GM04504 (cell line): ENCODE measurements at places on chromosomes 6 and 20.

- no peak for DNase-seq
Observed at GRCh38 chr6:104579310-104579863, 280.3 kb downstream of the HACE1 start.

DNA sequence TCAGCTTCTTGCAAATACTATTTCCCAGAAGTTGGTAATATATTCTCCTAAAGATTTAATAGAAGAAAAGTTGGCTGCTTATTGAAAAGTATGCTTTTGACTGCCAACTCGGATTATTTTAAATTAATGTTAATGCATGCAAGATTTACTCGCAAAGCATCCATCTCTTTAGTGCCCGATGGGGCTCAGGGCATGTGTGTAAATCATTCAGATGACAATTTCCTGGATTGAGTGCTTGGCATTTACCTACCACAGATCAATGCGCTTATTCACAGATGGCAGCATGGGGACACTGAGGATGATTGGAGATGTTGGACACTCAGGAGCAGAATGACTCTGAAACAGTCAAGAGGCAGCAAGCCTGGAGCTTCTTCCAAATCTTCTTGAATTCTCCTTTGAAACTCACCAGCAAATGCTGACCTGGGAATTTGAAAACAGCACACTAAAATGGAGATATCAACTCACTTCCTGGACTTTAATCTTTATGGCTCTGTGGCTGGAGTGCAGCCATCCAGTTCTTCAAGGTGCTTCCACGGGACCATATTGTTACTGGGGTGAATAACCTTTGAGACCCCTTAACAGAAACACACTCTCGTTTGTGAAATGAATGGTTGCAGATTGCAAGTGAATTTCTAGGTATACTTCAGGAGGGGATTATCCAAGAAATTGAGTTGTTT lies 34.1 kb upstream of the TIAM2 start:
- no peak for DNase-seq

DNA sequence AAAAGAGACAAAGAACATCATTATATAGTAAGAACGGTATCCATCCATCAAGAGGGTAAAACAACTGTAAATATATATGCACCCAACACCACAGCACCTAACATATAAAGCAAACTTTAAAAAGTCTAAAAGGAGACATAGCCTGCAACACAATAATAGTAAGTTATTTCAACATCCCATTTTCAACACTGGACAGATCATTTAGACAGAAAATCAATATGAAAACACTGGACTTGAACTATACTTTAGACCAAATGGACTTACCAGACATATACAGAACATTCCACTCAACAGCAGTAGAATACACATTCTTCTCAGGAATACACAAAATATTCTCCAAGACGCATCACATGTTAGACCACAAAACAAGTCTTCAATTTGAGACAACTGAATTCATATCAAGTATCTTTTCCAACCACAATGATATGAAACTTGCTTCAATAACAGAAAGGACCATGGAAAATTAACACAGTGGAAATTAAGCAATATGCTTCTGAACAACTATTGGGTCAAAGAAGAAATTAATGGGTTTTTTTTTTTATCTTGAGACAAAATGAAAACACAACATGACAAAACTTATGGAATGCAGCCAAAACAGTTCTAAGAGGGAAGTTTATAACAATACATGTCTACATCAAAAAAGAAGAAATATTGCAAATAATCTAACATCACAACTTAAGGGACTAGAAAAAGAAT lies 23.9 kb upstream of the ASF1A start:
- DNase-seq, result no peak

DNA sequence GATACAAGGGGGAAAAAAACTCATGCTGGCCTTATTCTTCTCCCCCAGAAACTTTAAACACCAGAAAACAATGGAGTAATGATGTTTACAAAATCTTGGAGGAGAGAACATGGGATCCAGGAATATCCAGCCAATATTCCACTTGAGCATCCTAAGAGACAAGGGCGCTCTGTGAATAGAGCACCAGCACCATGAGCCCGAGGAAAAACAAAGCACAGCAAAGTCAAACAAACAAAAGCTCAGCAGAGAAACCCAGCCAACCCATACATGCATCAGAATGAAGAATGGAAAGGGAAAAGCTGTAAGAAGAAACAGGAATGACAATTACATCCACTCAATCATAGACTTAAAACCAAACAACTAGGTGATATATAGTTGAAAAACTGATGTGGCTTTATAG lies 4.6 kb upstream of the NAA20 start:
- DNase-seq, result no peak

DNA sequence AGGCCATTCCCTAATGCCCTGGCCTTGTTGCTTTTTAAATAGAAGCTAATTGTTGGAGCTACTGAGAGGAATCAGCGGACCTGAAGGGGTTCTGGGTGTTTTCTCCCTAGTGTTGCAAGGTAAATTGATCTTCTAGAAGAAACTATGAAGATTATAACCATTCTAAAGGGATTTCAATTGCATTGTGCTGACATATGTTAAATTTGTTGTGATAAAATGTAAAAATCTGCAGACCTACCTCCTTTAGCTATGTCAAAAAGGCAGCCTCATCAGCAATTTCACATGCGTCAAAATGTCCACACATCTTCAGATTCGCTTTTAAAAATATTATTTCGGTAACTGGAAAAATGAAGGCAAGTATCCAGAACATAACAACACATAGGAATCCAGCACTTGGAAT lies 44.4 kb downstream of the IYD start:
- no peak for DNase-seq

DNA sequence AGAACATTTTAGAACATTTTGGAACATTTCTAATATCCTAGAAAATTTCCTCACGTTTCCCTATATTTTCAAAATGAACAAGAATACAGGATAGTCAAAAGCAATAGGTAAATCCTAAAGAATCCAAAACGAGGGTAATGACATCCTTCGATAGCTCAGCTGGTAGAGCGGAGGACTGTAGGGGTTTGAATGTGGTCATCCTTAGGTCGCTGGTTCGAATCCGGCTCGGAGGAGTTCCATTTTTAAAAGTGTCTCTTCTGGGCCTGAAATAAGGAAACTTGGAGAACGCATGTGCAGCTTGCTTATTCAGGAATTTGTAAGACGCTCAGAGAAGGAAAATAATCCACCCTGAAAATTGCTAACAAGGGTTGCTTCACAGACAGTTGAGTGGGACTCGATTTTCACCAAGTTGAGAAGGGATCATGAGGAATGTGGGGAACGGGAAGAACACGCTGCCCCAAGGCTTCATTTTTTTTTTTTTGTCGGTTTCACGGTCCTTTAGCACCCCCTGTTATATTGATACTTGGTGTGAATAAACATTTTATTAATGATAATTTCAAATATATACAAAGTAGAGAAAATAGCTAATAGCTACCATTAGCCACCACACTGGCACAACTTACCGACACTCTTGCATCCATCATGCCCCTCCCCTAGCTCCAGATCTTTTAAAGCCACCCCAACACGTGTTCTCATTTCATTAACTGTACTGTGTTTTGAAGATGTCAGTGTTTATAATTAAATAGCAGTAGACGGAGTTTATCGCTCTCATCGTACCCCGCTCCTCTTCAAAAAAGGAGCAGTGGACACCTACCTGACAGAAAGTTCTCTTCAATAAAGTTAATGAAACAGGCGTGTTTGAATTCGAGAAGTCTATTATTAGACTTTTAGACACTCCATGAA lies 1.8 kb upstream of the ABT1 start:
- no peak for DNase-seq

- no peak for DNase-seq
Observed at GRCh38 chr6:85754894-85755293, 112.2 kb upstream of the SYNCRIP start.

DNA sequence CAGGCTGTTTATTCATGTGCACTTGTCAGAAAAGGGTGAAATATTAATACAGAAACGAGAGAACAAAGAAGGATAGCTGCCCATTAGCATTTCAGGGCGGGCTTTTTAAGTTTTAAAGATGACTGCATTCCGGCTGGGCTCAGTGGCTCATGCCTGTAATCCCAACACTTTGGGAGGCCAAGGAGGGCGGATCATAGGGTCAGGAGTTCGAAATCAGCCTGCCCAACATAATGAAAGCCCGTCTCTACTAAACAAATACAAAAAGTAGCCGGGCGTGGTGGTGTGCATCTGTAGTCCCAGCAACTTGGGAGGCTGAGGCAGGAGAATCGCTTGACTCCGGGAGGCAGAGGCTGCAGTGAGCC lies 130.5 kb downstream of the HFE start:
- no peak for DNase-seq

GRCh38 chr6:142764311-142764710 lies 180.7 kb downstream of the HIVEP2 start:
- DNase-seq, result no peak

DNA sequence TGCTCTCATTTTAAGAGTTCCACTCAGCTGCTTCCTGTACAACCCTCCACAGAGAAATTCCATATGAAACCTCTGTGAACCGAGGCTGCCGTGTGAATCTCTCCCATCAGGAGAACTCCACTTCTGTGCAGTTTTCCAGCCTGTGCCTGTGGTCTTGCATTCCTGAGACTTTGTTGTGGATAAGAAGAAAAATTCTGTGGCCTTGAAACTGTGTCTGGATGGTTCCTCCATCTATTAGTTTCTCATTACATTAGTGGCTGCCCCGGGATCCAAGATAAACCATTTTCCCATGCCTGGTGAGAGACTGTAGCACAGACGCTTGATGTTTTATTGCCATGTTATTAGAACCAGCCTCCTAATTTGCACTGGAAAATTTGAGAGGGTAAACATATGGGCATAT lies 40.8 kb upstream of the TIAM2 start:
- no peak for DNase-seq

- DNase-seq, result no peak
Observed at GRCh38 chr6:6649824-6650349, 61.4 kb downstream of the LY86 start.

GRCh38 chr20:15248618-15249395 lies 911.4 kb upstream of the FLRT3 start:
- DNase-seq, result no peak

GRCh38 chr6:108578595-108579327 lies 18.0 kb downstream of the FOXO3 start:
- DNase-seq, result no peak

GRCh38 chr6:82818727-82819126 lies 246.9 kb downstream of the UBE3D start:
- peak; percentile 11 for DNase-seq

GRCh38 chr6:17492350-17492749 lies 99.0 kb downstream of the CAP2 start:
- no peak for DNase-seq

DNA sequence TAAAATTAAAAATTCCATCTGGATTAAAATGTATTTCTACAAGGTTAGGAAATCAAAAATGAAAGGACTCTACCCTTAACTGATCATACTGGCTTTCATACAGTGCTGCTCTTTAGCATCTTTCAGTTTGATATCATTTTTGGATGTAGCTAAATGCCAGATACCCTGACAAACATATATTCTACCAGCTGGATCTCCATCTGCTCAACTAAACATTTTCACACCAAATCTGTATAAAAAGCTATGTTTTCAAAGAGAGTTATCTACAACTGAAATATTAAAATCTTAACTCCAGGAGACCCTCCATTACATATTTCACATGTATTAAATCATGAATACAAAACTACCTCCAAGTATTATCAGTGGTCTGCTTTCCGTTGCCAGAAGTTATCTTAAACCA lies 95.7 kb downstream of the EPHA7 start:
- no peak for DNase-seq

DNA sequence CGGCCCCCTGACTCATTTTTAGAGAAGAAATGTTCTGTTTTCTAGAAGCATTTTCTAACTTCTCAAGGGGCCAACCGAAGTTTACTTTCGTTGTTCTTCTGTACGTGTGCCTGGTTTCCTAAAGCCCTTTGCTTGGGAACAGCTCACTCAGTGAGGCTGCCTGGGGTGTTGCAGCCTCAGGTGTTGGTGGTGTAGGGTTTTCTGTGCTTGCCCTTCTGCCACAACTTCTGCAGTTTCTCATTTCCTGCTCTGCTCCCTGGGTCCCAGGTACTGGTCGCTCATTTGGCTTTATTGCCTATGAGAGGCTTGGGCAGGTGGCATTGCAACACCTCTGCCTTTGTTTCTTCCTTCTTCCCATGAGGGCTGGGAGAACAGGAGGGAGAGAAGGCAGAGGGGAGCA lies 278.3 kb downstream of the SOX4 start:
- no peak for DNase-seq

DNA sequence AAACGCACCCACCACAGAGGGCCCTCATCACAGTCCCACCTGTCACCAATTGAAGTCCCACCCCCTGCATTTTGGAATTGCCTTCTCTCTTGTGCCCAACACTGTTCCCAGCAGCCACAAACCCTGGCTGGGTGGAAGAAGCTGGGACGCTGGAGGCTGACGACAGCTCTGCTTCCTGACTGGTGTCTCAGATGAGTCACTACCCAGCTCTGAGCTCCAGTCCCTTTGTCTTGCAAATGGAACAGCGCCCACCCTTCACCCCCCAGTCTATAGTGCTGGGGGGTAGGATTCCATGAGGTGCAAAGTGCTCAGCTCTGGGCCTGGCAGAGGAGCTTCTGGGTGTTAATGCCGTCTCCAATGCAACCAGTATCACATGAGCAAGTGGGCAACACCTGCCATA lies 85.3 kb downstream of the DLGAP4 start:
- DNase-seq, result no peak

DNA sequence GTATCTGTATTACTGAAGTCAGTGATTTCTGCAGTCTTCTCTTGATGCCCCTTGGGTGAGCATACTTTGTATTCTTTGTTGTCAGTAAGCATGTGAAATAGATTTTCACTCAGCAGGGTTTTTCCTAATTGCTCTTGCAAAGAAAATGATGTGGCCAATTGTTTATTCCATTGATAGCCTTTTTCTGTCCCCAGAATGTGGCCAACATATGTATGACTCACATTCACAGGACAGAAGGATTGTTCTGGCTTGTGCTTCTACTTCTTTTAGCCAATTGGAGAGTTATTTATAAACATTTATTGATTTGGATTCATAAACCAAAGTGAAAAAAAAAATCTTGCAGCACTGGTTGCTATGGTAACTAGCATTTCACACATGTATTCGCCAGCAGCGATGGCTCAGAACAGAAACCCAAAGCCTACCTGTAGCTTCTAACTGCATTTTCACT lies 54.4 kb upstream of the RBM24 start:
- DNase-seq, result no peak

DNA sequence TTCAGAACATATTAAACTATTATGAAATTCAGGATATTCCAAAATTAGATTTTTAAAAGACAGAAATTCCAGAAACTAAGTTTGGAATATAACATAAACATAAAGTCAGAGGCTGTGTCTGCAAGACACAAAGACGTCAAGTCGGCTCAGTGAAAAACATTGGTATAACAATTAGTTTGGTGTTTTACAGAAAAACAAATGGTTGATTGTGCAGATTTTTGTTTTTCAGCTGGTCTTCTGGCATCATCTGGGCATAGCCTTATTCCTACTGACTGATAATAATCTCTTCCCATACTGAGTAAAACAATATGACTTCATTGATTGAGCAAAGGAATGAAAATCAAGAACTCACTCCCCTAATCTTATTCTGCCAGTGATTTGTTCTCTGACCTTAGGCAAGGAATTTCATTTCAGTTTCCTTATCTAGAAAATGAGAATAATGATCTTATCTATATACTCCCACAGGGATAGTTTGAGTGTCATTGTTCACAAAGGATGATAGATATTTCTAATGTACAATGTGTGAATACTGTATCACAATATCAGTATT lies 84.3 kb downstream of the FRK start:
- DNase-seq, result no peak

GRCh38 chr6:138882369-138883017 lies 86.6 kb downstream of the ECT2L start:
- DNase-seq, result no peak
